ENCODE measurements at places on chromosomes 6 and 20.

- DNase-seq = no peak
Observed at GRCh38 chr20:6583134-6583738, 184.2 kb upstream of the BMP2 start.

DNA sequence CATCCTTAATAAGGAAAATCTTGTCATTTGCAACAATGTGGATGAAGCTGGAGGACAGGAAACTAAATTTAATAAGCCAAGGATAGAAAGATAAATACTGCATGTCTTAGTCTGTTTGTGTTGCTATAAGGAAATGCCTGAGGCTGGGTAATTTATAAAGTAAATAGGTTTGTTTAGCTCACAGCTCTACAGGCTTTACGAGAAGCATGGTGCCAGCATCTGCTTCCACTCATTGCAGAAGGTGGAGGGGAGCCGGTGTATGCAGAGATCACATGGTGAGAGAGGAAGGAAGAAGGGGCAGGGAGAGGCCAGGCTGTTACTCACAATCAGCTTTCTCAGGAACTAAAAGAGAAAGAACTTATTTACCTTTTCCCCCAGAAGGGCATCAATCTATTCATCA, 118.9 kb upstream of the SMLR1 start:
- no peak for DNase-seq

DNA sequence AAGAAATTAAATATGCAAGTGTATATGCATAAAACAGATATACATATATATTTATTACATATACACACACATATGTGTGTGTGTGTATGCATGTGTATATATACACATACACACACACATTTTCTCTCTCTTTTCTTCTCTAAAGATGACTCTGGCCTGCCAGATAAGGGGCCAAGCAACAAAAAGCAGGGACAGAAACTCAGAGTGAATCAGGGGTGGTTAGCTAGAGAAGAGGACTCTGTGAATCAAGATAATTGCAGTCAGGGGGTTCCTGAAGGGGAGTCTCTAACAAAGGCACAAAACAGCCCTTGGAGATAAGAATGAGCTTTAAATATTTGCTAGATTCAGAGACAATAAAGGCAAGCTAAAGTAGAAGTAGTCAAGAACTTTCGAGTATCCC, 650.5 kb downstream of the UTRN start:
- DNase-seq = no peak

GRCh38 chr6:137291441-137291840, 72.3 kb upstream of the IFNGR1 start:
- DNase-seq = no peak

- DNase-seq = no peak
Observed at GRCh38 chr20:44601236-44601671, 18.9 kb downstream of the PKIG start.

DNA sequence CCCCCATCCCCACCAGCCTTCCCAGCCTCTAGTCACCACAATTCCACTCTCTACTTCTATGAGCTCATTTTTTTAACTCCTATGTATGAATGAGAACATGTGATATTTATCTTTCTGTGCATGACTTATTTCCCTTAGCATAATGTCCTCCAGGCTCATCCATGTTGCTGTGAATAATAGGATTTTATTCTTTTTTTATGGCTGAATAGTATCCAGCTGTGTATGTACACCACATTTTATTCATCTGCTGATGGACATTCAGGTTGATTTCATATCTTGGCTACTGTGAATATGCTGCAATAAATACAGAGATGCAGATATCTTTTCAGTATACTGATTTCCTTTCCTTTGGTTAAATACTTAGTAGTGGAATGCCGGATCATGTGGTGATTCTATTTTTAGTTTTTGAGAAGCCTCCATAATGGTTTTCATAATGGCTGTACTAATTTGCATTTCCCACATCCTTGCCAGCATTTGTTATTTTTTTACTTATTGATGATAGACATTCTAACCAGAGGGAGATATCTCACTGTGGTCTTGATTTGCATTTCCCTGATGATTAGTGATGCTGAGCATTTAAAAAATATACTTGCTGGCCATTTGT, 194.9 kb downstream of the PACRG start:
- no peak for DNase-seq

GRCh38 chr20:53579581-53580375, 13.9 kb downstream of the ZNF217 start:
- DNase-seq = no peak

DNA sequence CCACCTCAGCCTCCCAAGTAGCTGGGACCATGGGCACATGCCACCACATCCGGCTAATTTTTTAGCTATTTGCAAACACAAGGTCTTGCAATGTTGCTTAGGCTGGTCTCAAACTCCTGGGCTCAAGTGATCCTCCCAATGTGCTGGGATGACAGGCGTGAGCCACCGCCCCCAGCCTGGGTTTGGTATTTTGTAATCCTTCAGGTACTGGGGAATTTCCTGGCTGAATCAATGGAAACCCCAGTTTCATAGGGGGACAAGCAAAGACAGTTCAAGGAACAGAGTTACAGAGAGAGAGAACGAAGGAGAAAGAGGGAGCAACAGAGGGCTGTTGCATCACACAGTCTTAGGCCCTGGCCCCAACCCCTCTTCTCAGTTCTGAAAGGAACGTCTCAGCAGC, 35.7 kb downstream of the RAB44 start:
- DNase-seq = no peak

DNA sequence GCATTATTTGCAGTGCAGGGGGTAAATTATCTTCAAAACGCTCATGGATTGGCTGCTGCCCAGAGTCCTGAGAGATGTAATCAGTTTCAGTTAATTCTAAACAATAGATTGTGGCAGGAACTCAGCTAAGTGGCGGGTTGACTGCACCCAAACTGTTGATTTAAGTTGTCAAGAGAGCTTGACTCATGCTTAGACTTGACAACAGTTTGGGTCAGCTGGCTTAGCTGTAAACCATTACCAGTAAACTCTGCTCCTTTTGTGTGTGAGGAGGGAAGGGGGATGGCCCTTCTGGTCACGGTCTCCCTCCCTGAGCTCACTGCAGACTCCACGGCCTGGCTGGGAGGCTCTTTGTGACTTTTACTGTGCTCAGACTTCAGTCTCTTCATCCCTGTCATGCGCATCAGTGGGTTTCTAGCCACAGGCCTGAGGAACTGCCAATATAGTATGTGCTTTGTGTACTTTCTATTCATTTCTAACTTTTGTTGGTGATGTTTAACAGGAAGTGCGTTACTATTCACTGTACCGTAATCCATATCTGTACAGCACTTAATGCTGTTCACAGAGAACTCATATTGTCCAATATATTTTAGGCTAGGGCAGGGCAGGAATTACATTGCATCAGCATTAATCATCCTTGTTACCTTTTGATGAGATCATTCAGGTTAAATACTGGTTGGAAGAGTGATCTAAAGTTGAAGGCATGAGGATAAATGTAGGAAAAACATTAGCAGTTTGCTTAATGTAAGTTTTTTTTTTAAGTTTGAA, 488.3 kb downstream of the CDKAL1 start:
- no peak for DNase-seq

DNA sequence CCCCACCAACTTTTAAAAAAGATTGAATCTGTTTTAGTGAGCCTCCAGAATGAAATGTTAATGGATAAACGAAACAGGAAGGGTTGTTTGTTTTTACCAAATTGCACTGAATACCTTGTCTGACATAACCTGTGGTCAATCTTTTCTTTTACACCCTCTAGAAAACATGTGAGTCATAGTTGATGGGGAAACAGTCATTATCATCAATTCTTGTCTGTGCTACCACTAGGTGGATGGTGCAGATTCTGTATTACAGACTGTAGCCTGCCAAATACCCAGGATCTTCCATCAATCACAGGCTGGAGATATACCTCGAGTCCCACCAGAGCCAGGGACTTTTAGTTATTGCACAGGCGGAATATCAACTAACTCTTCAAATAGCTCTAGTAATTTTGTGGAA, 29.5 kb upstream of the PKIB start:
- no peak for DNase-seq

- DNase-seq = no peak
Observed at GRCh38 chr6:96563853-96564252, 925 bp downstream of the FHL5 start.

- DNase-seq = no peak
Observed at GRCh38 chr20:33279261-33279910, 3.6 kb upstream of the BPIFB1 start.

DNA sequence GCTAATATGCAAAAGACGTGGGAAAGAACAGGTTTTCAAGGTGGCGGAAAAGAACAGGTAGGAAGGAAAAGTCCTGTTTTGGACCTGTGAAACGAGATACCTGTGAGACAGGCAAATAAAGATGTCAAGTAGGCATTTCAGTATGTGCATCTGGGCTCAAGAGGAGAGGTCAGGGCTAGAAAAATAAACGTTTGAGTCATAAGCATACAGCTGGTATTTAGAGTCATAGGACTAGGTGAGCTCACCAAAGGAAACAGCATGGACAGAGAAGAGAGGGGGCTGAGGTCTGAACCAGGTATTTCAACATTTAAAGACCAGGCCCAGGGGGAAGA, 14.9 kb downstream of the MTFR2 start:
- DNase-seq = no peak

DNA sequence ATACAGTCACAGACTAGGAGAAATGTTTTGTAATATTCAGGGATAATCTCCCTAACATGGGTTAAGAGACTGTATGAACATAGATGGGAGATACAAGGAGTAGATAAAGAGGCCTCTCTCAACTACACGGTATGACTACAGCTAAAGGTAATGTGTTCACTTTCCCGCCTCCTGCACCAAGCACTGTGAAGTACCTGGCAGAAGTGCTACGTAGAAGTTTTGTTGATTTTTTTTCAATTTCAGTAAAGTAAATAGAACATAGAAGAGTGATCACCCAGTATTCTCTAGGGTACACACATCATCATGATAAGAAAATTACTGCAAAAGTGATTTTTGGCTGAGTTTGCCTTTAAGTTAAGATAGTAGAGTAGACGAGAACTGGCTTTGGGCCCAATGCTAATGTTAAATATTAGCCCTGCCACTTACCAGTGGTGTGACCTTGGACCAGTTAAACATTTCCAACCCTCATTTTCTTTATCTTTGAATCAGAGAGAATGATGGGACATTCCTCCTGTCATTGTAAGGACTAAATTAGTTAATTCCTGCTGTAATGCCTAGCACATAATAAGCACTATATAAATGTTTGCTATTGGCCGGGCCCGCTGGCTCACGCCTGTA, 183.6 kb downstream of the COL9A1 start:
- no peak for DNase-seq

- no peak for DNase-seq
Observed at GRCh38 chr6:1382331-1382882, 7.0 kb upstream of the FOXF2 start.

DNA sequence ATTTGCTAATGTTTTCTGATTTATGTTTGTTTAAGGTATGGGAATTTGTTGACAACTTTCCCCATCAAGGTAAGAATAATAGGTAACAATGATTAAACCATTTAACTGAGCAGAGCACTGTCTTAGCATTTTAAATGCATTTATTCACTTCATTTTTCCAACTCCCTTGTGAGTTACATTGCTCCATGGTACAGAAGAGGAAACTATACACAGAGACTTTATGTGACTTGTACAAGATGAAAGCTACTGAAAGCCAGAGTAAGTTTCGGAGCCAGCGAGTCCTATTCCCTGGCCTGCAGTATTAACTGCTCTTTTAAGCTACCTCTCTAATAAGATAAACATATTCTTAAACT, 708.8 kb downstream of the HDGFL1 start:
- no peak for DNase-seq

GRCh38 chr6:146859795-146860495, 261.2 kb downstream of the ADGB start:
- no peak for DNase-seq

DNA sequence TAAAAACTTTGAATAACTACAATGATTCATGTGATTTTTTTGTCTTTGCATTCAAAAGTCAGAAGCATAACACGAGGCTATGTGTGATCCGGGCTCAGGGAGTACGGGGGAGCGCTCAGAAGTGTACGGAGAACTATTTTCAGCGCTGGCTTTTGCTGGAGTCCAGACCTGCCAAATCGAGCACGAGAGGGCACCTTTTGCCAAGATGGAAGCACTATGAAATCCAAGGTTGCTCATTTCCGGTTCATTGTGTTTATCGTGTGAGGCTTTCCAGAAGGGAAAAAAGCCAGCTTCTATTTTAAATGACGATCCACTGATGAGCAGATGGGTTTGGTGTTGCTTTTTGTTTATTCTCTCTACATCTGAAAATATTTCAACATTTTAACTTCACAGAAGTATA, 11.3 kb downstream of the RAMACL start:
- no peak for DNase-seq

GRCh38 chr20:31851240-31851955, 6.0 kb upstream of the FOXS1 start:
- no peak for DNase-seq

GRCh38 chr6:70846207-70846835, 110.5 kb downstream of the B3GAT2 start:
- no peak for DNase-seq

GRCh38 chr6:29025927-29026585, 18.9 kb downstream of the OR2W1 start:
- DNase-seq = no peak

DNA sequence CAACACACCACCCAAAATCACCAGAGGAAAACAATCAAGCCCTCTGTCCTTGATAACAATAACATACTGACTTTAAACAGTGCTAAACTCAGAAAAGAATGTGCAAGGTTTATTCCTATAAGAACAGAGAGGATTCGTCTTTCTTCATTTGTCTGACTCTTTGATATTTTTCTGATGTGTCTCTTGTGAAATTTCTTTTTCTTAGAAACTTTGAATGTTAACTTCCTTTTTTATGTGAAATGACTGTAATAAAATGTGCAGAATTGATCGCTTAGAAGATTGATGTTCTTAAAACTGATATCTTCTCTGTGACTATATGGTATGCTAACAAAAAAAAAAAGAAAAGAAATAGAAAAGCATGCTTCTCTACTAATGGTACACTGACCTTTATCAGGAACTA, 947.4 kb upstream of the CITED2 start:
- DNase-seq = no peak

DNA sequence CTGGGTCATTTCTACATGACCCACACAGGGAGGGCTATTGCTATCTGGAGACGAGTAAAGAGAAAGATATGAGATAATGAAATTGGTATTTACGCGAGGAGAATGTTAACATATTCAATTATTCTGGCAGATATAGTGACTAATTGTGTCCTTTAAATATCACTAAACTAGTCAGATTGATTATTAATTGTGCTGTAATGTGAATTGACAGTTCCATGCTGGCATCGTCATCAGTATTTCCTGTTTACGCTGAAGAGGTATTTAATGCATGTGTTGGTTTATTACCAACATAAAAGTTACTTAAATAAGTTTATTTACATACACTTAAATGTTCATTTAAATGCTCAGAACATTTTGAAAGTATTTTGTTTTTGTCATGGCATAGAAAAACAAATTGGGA, 35.7 kb upstream of the OGFRL1 start:
- DNase-seq = no peak

GRCh38 chr20:59455402-59456341, 148.7 kb upstream of the PHACTR3 start:
- no peak for DNase-seq

GRCh38 chr6:151773382-151773781, 34.1 kb upstream of the ESR1 start:
- no peak for DNase-seq

- DNase-seq = no peak
Observed at GRCh38 chr6:142940487-142940886, 4.5 kb downstream of the HIVEP2 start.

- no peak for DNase-seq
Observed at GRCh38 chr6:156809034-156809433, 31.9 kb downstream of the ARID1B start.
